ENCODE measurements at places on chromosomes 12 and 14.

GRCh38 chr12:116780942-116781341 is 42.8 kb downstream of the RNFT2 start:
- DNase-seq: no peak

- no peak for DNase-seq
Measured at GRCh38 chr12:108799401-108800243, 57.8 kb downstream of the SSH1 start.

DNA sequence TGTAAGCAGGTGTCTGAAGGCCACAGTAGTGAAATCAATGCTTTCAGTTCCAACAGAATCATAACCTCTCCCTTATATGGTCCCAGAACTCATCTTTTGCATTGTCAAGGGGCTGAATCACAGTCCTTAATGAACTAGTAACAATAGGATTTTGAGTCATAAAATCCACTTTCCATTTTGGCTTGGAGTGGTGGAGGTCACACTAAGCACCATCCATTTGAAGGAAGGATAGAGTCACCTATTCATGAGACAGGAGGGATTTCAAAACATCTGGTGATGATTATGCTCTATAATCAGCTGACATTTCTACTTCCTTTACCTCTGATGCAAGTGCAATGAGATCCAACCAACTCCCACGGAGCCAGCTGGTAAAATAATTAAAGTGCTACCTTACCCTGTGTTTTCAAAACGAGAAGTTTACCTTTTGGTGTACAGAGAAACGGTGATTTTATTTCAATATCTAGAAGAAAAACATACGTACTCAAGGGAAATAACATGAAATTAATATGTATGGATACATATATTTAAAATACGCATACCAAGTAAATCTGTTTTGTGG is 59.1 kb downstream of the TMEM132D start:
- DNase-seq: no peak

DNA sequence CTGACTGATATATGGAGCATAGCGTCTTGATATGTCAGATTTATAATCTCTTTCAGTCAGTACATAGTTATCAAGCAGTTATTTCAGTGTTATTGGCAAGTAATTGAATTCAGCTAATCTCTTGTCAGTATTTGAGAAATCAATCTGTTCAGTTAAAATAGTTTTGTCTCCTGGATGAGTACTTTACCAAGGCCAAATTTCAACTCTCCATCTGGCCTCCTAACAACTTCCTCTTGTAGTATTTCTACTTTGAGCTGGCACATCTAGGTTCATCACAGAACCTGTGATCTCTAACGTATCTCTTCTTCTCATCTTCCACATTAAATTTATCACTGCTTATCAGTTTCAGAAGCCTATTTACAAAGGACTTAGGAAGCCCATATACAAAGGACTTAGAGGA is 690.5 kb downstream of the C12orf50 start:
- no peak for DNase-seq

- no peak for DNase-seq
Measured at GRCh38 chr12:73892201-73892600, 645.4 kb upstream of the ATXN7L3B start.

- no peak for DNase-seq
Measured at GRCh38 chr12:89672589-89672979, 36.1 kb downstream of the ATP2B1 start.

- DNase-seq: no peak
Measured at GRCh38 chr12:62861586-62861985, 73.4 kb downstream of the PPM1H start.

GRCh38 chr14:22998329-22999012 is 11.5 kb downstream of the C14orf93 start:
- no peak for DNase-seq

GRCh38 chr12:50297027-50297426 is 13.7 kb upstream of the LIMA1 start:
- DNase-seq: no peak

DNA sequence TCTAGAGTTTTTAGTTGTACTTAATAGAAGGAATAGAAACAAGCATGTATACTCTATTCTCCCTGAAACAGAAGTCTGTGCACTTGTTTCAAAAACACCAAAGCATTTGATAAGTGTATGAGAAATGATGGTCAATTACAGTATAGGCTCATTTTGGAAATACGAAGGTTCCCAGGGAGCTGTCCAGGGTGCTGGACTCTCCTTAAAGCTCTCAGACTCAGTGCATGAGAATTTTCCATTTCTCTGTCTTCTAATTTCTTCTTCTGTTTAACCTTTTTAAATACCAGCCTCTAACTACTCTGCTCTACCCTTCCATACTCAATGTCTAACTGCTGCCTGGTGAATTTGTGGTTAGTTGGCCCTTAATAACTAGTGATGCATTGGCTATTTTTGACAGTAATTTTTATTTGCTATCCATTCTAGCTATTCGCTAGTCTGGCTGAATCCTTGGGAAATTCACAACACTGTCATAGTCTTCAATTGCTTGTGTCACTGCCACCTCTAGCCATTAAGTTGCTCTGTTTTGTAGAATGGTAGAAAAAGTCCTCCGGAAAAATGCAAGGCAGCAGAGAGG is 229.2 kb downstream of the NRXN3 start:
- DNase-seq: no peak

- DNase-seq: peak; percentile 25
Measured at GRCh38 chr12:122021193-122021821, 377 bp upstream of the BCL7A start.

DNA sequence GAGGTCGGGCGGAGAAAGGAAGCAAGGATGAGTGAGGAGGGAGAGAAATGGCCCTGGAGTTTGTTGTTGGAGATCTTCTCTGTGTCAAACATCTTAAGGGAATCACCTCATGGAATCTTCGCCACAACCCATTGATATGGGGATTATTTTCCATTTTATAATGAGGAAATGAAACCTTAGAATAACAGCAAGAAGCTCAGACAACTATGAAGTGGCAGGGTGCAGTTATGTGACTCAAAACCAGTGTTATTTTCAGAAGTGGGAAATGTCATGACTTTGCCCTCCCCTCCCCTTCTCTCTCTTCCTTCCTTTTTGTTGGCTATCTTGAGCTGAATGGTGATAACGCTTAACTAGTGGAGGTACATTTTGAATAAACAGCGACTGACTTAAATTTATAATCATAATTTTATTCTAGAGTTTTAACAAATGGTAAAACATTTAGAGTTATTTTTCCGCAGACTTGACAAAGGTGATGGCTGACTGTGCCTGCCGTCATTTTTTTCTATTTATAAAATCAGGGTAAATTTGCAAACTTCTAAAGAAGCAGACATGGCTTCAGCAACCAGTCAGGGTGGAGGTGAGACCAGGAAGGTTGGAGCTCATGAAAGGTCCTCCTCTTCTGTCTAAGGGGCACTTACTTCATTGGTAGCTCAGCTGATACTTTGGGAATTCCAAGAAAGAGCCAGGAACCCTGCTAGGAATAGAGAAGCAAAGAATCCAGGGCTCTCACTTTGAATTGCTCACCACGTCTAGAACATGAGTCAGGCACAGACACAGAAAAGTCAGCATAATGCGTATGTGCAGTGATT is 232.4 kb downstream of the RGS6 start:
- DNase-seq: no peak

DNA sequence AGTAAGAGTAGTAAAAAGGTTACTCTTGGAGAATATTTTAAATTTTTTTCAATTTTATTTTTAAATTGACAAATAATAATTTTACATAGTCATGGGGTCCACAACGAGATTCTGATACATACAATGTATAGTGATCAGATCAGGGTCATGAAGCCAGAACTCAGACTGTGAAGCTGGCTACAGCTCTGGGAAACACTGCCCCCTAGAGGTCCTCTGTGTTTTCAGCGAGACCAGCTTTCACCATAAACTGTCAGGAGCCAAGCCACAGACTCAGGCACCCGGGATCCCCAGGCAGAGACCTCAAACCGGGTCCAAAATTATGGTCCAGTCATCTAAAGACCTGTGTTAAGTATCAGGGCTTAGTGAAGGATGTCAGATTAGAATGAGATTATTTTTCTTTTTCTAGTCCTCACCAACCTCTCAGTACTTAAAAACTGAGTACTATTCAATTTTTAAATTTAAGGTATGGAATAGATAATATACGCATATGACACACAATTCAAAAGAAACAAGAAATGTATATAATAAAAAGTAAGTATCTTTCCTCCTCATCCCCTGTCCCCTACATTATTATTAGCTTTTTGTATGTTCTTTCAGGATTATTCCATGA is 397.1 kb downstream of the MDGA2 start:
- peak; percentile 32 for DNase-seq

DNA sequence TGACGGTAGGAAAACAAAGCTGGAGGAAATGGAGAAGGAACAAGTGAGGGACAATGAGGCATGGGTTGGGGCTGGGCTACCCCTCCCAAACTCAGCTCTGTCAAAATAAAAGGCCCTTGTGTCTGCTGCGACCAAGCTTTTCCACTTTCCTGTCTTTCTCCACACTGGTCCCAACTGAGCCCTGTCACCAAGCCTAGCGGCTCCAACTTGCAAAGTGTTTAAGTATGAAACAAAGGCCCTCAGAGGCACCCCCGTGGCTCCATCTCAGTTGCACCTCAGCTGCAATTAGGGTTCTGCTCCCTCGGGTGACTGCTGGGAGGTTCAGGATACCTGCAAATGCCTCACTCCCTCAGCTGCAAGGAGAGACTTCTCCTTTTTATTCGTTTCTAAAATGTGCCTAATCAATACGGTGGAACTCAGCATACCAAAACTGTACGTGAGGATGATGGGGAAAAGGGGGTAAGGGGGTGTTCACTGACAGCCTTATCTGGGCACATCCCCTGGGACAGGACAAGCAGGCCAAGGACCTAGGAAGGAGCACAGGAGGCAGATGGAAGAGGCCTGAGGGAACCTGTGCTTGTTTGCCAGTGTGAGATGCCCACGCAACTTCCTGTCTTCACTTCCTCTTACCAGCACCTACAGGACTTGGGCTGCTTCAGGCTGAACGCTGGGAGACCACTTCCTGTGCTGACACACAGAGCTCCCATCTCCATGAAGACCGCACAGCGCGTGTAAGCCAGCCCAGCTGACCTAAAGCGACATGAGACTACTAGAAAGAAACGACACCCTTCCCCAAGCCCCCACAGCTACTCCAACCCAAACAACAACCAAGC is 8.9 kb downstream of the VAMP1 start:
- DNase-seq: peak; percentile 82

DNA sequence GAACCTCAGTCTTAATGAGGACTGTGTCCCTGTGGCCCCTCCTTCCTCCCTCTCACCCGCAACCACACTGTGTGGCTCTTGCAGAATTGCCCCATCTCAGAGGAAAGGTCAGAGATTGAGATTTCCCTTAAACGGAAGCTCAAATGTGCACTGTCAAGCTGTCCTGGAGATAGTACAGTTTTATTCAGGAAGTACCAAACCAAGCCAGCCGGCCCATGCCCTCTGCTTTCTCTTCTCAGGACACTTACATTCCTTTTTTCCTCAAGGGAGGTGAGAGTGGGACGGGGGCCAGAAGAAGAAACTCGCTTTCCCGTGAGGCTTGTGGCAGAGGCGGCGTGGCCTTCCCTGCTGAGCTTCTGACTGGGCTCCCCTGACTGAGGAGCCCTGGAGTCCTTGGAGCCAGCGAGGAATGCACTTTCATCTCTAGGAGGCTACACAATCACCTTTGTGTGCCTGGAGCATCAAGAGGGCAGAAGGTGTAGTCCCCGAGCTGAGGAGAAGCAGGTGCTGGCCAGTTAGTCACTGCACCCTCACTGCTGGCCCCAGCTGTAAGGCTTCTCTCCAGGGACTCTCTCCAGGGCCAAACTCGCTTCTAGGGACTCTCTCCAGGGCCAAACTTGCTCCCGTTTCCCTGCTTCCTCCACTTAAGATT is 24.1 kb upstream of the ATP2A2 start:
- no peak for DNase-seq

DNA sequence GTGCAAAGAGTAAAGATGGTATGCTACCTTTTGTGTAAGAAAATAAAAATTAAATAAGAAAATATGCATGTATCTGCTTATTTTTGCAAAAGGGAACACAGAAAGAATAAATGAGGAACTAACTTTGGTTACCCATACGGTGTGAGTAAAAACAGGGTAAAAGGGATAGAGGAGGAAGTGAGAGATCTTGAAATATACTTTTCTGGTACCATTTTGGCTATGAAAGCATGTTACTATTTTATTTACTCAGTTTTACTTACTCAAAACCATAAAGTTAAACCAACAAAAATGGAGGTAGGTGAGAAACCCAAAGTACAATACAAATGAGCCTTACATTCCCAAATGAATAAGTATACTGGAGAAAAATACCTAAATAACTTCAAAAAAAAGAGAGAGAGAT is 122.0 kb upstream of the EGLN3 start:
- no peak for DNase-seq

DNA sequence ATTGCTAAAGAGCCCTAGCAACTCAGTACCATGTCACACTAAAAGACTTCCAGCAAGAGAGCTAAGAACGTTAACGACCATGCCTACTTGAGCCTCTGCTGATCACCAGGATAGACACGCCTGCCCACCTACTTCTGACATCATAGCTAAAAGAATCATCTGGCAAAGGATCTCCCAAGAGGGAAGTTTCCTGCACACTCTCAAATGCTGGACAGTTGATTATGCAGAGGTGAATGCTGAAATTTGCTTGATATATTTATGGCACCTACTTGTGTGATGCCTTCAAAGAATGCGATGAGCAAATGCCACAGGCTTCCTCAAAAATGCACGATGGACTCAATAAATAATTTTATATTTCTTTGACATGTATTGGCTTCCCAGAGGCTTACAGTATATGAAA is 113.6 kb downstream of the GALC start:
- DNase-seq: no peak

DNA sequence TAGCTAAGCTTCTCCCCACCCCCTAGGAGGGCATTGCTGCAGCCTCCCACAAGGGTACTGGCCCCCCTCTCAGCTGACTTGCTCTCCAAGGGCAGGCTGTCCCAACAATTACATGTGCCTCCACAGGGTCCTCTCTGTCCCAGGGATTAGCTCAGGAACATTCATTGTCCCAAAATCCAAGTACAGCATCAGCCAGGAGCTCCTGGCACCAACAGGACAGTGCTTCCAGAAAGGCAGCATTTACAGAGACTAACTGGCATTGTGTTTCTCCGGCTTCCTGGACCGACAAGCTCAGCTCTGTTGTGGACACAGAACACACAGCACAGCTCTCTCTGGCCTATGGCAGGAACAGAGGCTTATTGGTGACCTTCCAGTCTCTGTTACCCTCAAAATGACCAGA is 21.7 kb downstream of the ABCD4 start:
- no peak for DNase-seq

DNA sequence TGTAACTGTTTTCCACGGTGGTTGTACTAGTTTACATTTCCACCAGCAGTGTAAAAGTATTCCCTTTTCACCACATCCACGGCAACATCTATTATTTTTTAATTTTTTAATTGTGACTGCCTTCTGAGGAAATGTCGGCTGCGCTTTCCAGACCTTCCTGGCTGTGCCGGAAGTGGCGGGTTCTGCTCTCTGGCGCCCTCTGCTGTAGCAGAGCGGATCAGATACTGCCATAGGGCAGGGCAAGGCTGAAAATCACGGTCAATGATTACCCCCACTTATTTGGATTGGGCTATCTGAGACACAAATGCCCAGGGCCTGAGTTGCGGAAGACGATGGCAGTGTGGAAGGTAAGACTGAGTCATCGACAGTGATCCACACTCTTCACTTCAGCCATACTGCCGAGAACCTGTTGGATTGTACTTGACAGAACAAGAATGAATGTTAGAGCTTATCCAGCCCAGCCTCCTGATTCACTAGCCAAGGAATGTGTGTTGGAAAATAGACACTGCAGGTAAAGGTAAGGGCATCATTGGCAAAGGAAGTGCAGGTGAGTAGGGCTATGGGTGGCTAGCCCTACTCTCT is 124.2 kb downstream of the NTF3 start:
- peak; percentile 12 for DNase-seq

GRCh38 chr12:124304314-124304790 is 9.5 kb downstream of the RFLNA start:
- no peak for DNase-seq

GRCh38 chr12:5925646-5926045 is 19.4 kb downstream of the ANO2 start:
- DNase-seq: no peak

All from activated T-cell treated with anti-CD3 and anti-CD28 coated beads, Interleukin-2, amount 50 U/mL, for 72 hours (primary cell).